NCI-H2171 treated with DMSO at 0.1 percent for 48 hours (cell line): ENCODE measurements at places on chromosomes 1 and 21.
A peak's percentile ranks its signal among the peaks of the same experiment; 100 is the strongest.

- no peak for DNase-seq
These were observed 10.6 kb upstream of the LINGO4 start for GRCh38 chr1:151815716-151816327.

GRCh38 chr1:234149217-234149616, 224.0 kb upstream of the COA6 start:
- DNase-seq = no peak

GRCh38 chr1:212413902-212414327, 771 bp downstream of the PACC1 start:
- no peak for DNase-seq

GRCh38 chr1:24930260-24931145, at the start of gene RUNX3:
TSS of gene RUNX3 (minus strand) at chr1:24930276. CDS start at chr1:24929868, 408 bp downstream.
- peak; percentile 76 for DNase-seq

GRCh38 chr1:31793086-31793485, 22.7 kb downstream of the SPOCD1 start:
- DNase-seq = no peak

DNA sequence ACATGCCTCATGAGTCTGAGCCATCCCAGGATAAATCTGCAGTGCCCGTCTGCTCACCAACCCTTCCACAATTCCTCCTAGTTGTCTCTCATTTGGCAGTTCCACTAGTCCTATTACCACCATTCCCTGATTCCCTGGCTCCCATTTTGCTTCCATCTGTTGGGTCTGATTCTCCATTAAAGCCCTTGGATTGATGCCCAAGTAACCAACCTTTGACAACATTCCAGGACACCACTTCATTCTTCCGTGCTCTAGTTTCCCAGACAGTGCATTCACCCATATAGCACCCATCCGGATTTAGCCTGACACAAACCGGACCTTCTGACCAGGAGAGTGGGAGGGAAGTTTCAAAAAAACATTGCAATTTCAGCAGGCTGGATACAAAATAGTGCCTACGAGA, 189.4 kb upstream of the PALMD start:
- DNase-seq = no peak

DNA sequence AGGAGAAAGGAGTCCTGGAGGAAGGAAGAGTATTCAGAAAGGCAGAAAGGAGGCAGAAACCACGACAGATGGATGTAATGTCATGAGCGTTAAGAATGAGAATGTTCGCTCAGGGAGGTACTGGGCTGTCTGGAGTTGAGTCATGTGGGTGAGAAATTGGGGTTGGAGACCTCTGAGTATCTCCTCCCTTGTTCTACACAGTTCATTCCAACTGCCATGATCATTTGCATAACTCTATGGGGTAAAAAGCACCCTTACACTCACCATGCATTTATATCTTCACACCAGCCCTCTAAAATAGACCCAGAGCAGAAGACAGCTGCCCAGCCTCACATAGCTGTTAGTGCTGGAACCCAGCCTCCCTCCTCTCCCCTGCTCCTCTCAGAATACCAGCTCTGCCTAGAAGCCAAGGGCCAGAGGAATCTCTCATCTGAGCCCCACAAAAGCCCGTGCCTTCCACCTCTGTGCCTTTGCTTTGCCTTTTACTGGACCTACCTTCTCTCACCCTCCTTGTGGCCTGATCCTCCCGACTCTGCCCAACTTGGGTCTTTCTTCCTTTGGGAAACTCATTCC, 85.2 kb downstream of the BEND5 start:
- DNase-seq = no peak

DNA sequence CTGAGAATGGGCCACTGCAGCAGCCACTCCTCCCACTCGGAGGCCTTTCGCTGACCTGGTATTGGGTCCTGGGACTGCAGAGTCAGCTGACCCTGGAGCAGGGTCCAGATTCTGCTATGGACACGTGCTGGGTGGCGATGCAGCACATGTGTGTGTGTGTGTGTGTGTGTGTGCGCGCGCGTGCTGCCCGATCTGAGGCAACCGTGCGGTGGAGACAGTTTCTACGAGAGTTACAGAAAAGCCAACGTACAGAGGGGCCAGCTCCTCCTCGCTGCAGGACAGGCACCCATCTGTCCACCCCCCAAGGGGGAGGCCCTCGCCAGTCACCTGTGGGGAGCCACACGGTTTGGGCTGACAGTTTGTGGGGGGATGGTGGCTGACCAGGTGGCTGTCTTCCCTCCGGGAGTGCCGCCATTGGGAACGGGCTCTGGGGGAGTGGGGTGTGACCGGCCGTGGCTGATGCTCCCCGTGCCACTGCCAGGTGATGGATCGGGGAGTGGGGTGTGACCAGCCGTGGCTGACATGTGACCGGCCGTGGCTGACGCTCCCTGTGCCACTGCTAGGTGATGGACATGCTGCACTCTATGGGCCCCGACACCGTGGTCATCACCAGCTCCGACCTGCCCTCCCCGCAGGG, 24.0 kb downstream of the CSTB start:
- DNase-seq = no peak

DNA sequence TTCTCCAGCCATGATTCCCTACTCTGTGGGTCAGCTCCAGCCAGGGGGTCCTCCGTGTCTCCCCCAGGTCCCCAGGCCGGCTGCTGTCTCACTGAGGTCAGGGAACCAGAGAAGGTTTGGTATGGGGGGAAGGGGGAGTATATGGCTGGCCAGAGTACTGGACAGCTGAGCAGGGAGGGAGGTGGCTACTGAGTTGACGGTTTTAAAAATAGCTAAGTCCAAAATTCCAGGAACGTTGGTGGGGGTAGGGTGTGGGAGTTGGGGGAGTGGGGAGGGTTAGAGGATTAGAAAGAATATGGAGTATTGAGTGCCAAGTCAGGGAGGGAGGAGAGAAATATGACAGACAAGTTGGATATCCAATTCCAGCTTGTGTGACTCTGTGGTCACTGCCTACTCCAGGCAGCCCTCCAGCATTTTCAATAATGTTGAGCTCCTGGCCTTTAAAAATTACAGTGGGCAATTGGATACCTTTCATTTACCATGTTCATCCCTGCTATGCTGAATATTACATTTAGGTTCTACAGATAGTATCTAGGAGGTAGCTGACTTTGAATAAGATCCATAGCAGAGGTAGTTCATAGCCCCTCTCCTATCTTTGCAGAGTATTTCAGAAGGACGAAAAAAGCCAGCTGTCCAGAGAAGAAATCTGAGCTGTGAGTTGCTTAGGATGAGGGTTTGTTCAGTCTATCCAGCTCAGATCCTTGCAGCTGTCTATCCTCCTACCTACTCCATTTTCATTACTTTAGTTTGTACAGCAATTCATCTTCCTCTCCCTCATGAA, at the start of gene HJV:
TSS of gene HJV (minus strand) at position 114 of the 781 bp plus-strand sequence. CDS start 1,504 bp downstream, outside the sequence.
- no peak for DNase-seq

DNA sequence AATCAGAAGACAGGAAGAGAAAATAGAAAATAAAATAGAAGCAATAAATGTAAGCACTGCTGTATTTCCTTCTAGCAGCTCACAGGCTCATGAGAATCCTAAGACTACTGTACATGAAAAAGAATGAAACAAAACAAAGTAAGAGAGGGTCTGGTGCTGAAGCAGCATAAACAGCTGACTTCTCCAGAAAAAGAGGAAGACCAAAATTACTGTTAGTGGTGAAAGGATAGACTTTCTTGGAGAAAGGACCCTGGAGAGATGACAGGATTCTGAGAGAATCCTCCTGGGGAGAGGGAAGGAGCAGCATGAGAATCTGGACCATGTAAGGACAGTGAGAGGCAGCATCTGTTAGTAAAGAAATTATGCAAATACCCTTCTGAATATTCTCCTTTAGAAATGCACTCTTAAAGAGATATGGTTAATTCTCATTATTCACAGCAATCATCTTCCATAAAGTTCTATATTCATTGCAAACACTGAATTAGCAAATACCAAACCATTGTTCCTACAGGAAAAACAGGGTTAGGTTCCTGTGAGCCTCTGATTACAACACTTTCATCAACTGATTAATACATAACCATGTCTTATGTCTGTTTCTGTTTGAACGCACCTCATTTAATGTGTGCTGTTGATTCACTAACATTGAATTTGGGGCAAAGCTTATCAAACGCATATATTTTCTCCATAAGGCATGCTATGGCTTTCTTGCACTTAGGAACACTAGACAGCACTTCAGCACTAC, 17.0 kb downstream of the SLC25A24 start:
- no peak for DNase-seq

DNA sequence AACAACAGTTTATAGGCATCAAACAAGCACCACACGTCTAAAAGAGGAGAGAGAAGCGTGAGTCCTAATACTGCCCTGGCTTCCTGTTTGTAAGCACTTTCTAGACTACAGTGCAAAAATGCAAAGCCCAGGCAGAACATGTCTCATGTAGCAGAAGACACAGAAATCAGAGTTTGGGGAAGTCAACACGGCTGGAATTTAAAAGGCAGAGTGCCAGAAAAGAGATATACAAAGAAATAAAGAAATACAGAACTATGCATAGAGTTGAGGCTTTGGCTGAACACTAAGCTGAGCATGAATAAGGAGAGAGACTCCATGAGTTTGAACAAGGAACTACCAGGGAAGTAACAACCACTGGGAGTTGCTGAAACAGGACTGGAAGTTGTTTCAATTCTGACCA, 566.6 kb upstream of the NR5A2 start:
- no peak for DNase-seq

DNA sequence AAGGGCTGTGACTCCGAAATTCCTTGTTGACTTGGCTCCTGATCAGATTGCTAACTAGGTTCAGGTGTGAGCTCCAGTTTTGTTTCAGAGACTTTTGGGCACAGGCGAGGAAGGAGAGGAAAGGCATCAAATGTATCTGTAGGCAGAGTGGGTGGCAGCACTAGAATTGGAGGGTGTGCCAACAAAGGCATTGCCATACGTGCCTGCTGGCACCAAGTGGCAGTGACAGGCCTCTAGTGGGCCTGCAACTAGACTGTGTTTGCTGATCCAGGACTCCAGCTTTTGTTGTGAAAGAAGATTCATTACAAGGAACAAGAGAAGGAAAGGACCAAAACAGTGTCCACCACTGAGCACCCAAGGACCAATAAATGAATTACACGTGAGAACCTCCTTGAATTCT, 79.5 kb downstream of the TM2D1 start:
- no peak for DNase-seq

GRCh38 chr1:57882072-57882471, 458.2 kb upstream of the DAB1 start:
- DNase-seq = no peak

- no peak for DNase-seq
These were observed 23.8 kb downstream of the TMEM50A start for GRCh38 chr1:25361901-25362300.

- no peak for DNase-seq
These were observed 450 bp downstream of the S100A10 start for GRCh38 chr1:151993084-151993733.

DNA sequence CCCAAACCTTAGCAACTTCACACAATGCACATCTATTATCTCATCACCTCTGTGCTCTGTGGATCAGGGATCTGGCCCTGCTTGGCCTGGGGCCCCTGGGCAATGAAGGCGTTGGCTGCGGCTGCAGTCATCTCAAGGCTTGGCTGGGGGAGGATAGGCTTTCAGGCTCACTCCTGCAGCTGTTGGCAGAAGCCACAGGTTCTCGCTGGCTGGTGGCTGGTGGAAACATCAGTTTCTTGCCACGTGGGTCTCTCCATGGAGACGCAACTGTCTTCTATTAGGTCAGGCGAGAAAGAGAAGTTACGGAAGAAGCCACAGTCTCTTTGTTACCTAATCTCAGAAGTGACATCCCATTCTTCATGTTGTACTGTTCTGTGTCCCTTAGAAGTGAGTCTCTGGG, 3.6 kb upstream of the NPPA start:
- no peak for DNase-seq

DNA sequence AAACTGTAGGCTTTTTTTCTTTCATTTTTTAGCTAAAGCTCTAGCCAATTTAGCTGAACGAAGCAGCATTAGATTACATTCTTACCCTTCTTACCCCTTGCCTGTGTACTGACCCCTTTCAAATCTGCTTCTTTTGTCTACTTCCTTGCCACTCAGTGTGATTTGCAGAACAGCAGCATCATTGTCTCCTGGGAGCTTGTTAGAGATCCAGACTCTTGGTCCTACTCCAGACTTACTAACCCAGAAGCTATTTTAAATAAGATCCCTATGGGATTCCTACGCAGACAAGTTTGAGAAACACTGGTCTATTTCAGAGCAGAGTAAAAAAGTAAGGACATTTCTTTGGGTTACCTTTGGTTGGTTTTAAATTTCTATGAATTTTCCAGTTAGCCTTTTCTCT, 13.8 kb downstream of the LRRC39 start:
- DNase-seq = peak; percentile 54

- no peak for DNase-seq
These were observed 29.2 kb downstream of the LEMD1 start for GRCh38 chr1:205392650-205393049.

DNA sequence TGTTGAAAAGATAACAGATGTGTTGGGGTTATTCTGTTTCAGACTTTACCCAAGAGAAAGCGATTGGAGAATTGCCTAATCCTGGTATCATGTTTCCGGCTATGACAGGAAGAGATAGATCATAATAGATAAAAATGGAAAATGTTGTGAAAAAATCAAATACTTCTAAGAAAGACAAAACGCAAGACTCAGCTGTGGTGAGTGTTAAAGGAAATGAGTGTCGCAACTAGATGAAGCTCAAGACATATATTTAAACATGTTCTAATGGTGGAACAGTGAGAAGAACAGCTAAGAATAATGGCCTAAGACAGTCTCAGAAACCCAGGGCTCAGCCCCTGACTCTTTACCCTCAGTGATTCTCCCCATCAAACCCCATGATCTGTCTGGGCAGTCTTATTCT, 426.7 kb upstream of the RUNX1 start:
- peak; percentile 9 for DNase-seq

DNA sequence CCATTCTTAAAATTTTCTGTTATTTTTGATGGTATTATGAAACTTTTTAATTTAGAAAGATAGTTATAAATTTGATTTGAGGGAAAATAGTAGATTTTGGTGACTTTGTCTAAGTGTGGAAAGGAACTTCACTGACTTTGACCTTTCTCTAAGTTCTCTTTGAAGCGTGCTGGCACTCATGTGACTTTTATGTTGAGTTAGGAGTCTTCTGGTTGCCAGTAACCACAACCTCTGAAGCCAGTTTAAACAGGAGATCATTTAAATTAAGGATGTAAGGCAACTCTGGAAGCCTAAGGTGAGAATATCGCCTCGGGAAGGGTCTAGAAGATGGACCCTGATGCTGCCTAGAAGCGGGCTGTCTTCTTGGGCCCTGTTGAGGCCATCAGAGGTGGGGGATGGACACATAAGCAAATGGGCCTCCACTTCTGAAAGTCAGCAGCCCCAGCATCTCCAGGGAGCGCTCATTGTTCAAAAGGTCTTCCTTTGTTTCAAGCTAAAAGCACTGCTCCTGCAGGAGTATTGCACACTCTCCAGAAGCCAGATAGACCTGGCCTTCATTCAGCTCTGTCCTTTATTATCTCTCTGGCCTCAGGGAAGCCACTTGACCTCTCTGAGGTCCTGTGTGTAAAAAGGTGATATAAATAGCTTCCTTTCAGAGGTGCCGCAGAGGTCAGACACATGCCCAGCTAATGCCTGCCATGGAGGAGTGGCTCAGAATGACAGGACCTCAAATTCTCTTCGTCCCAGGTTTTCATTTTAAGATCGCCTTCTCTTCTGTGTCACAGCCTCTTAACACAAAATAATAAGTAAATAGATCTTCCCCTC, 5.1 kb upstream of the RCAN1 start:
- DNase-seq = no peak
